ENCODE measurements at places on chromosomes 6 and 20.

DNA sequence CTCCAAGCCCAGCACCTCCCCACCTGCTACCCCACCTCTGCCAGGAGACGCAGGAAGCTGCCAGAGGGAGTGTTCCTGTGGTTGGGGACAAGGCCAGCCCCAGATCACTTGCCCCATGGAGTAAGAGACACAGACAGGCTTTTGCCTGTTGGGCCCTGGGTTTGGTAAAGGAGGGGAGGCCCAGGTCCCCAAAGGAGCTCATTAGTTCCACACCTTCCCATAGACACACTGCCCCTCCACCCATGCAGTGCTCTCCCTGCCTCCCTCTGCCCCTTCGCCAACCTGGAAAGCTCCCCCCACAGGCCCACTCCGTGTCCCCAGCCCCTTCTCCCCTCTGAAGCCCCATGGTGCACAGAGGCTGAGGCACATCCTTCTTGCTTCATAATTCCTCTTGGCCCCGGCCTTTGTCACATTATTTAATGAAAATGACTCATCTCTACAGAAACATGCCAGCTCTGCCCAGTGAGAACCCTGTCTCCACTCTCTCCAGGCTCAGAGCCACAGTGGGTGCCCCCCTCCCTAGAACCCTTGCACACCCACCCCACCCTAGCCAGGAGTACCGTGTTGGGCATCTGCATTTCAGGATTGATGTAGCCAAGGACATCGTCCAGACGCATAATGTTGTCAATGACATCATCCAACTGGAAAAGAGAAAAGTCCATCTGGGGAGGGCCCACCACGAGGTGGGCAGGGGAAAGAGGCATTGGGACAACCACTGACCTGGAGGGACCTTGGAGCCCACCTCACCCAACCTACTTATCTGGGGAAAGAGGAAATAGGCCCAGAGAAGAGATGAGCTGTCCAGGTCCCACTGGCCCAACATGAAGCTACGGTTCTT is 46.0 kb downstream of the TFEB start:
- DNase-seq: no peak

DNA sequence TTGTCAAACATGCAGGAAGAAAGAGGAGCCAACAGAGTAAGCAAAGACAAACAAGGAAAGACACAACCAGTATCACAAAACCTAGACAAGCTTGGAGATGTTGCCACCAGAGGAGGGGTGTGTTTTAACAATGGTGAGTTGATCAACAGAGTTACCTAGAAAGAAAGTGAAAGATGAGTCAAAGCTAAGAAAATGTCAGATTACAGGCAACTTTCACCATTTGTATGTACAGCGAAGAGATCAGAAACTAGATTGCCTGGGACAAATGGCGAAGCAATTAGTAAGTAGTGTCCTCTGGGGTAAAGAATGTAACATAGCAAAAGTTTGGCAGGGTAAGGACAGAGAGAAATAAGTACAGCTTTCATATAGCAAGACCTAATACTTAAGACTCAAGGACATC is 51.6 kb upstream of the POU3F2 start:
- no peak for DNase-seq

- no peak for DNase-seq
These were observed 789 bp downstream of the PHACTR1 start for GRCh38 chr6:12717356-12717755.

GRCh38 chr20:59139998-59140397 is 23.6 kb upstream of the ZNF831 start:
- no peak for DNase-seq

GRCh38 chr6:143964674-143965081 is 43.4 kb downstream of the PLAGL1 start:
- DNase-seq: no peak

GRCh38 chr6:39104528-39104927 is 10.5 kb downstream of the SAYSD1 start:
- no peak for DNase-seq

GRCh38 chr20:910132-910869 is 5.8 kb downstream of the ANGPT4 start:
- no peak for DNase-seq

DNA sequence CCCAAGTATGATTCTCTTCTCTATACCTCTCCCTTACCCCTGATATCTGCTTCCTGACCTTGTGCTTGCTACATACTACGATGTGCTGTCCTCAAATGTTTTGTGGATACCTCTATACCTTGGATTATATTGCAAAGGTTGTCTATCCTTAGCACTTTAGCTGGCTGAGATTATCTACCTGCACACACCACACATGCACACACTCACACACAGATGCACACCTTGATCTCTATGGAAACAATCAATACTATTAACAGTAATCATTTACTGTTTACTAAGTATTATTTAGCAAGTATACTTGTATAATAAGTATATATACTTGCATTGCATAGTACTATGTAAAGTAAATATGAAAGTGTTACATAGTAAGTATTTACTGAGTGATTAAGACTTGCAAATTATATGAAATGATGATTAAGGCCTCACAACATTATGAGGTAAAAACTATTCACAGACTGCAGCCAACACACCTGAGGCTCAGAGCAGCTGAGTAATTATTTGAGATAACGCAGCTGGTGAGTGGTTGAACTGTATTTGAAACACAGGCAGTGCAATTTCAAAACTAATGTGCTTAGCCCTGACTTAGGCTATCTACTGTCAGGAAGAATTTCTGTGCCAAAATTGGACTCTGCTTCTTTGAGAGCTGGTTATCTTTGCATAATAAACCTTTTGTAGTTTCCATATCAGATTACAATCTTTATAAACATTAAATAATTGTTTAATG is 699.9 kb downstream of the FRK start:
- DNase-seq: no peak

Measured in CD4-positive, alpha-beta T cell treated with Interleukin-6 at 100 ng/mL for 8 hours (primary cell).